CD4-positive, alpha-beta T cell treated with Interleukin-4 for 1 hour (primary cell): ENCODE measurements at places on chromosomes 2 and 18.

DNA sequence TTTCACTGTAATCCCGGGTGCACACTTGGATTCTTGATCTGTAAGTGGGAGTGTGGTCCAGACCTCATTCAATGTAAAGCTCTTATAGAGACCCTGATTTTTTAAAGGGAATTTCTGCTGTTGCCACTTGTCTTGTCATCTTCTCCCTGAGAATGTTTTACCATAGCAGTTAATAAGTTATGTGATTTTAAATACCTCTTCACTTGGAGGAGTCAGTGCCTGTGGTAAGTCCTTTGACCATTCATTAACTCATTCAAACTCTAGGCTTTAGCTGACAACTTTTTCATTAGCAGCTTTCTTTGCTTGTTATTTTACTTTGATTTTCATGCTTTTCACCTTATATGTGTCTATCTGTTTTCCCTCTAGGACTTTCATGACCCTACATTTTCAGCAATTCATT is 51.3 kb downstream of the FMNL2 start:
- no peak for DNase-seq

DNA sequence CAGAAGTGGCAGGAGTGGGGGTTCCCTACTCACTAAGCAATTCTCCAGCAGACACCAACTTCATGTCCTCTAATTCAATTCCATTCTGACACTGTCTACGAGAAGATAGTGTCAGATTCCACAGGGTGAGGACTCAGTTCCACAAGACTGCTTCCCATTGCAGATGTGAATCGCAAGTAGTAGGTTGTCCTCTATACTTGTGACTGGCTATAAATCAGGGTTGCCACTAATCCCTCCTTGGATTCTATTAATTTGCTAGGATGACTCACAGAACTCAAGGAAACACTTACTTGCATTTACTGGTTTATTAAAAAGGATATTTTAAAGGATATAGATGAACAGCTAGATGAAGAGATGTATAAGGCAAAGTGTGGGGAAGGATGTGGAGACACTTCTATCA is 184.1 kb upstream of the ACVR2A start:
- DNase-seq: no peak

DNA sequence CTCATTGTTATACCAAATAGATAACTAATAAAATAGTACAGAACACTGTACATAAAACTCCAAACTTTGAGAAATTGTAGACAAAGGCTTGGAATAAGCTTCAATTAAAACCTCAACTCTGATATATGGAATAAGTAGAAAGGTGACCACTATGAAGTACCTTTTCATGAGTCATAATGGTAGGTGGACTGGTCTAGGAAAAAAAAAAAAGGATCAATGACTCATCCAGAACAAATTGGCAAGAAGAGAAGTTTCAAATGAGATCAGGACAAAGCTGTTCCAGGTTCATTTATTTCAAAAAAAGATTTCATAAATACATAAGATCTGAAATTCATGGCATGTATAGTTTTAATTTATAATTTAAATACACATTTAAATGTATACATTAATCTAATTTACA is 769.7 kb downstream of the SUCLG1 start:
- no peak for DNase-seq

DNA sequence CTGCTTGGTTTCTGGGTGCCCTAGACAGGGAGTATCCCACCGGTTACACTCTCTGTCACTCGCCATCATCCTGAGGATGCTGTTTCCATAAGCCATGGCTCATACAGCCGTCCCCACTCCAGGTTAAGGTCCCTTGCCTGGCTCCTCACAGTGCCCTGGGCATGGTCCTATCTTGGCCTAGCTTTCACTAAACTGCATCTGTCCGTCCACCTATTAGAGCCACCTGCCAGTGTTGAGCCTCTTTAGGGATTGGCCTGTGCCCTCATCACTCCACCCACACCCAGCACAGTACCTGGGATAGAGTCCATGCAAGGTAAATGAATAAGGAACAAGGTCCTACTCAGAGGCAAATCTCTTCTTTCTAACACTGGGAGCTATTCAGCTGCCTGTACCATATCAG is 320.1 kb downstream of the GBX2 start:
- DNase-seq: no peak

- DNase-seq: no peak
Observed at GRCh38 chr2:86189782-86190416, 5.4 kb downstream of the IMMT start.
